ENCODE measurements at places on chromosomes 3 and 15.
A peak's percentile ranks its signal among the peaks of the same experiment; 100 is the strongest.

GRCh38 chr3:40057786-40058185, 248.4 kb downstream of the MYRIP start:
- DNase-seq: no peak
- no peak overlapping the region for H3K4me3 ChIP-seq
- no peak overlapping the region for H3K27ac ChIP-seq
- H3K4me1 ChIP-seq: no peaks in the 10 kb centered on the region

DNA sequence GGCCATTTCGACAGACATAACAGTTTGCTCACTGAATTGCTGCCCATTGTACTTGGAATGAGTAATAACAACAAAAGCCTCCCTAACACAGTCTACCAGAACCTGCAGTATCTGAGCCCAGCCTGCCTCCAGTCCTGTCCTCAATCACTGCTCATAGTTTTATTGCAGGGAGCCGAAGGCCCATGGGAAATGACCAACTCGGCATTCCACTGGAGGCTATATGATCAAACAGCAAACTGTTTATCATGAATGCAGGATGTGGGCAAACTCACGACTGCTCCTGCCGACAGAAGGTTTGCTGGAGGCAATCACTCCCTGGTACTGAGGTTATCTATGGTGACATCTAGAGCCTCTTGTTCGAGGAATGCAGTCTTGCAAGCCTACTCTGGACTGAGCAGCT, 46.3 kb downstream of the LSM3 start:
- H3K4me1 ChIP-seq: peaks cover 30% of the 10 kb centered on the region
- H3K27me3 ChIP-seq: peaks cover 10% of the 10 kb centered on the region
- H3K27ac ChIP-seq: no peak overlapping the region
- H3K4me3 ChIP-seq: no peak overlapping the region

DNA sequence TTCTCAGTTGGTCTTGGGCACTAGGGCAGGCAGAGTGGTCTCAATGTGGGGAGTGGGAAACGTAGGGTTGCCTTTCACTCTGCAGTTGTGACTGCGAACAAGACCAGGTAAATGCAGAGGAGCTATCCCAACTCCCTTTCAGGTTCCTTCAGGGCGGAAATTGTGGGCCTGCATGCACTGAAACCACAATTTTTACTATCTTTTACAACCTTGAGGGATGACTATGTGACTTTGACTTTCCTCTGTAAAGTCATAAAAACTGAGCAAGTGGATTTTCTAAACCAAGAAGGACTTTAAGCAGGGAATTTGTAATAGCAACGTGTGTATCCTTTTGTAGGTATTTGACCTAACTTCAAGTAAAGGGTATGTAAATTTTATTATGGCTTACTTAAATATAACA, 171.4 kb upstream of the CADPS start:
- no peak for DNase-seq
- H3K27ac ChIP-seq: peak overlapping the region; percentile 39
- no peak overlapping the region for H3K4me3 ChIP-seq
- no peaks in the 10 kb centered on the region for H3K27me3 ChIP-seq
- H3K4me1 ChIP-seq: peaks cover 28% of the 10 kb centered on the region
- peaks cover 6% of the 10 kb centered on the region for H3K36me3 ChIP-seq

GRCh38 chr15:22903961-22904534, 65.6 kb downstream of the NIPA2 start:
- H3K36me3 ChIP-seq: peaks cover 46% of the 10 kb centered on the region
- H3K4me1 ChIP-seq: no peaks in the 10 kb centered on the region
- H3K4me3 ChIP-seq: no peak overlapping the region
- no peak for DNase-seq
- H3K27ac ChIP-seq: no peak overlapping the region
- H3K27me3 ChIP-seq: no peaks in the 10 kb centered on the region

GRCh38 chr3:13290941-13291340, 129.2 kb downstream of the NUP210 start:
- no peaks in the 10 kb centered on the region for H3K27me3 ChIP-seq
- H3K4me3 ChIP-seq: no peak overlapping the region
- H3K4me1 ChIP-seq: peaks cover 15% of the 10 kb centered on the region
- DNase-seq: no peak

GRCh38 chr3:55330355-55330754, 156.8 kb downstream of the WNT5A start:
- H3K27me3 ChIP-seq: peaks cover 4% of the 10 kb centered on the region
- H3K4me1 ChIP-seq: peaks cover 13% of the 10 kb centered on the region
- no peak overlapping the region for H3K4me3 ChIP-seq
- H3K27ac ChIP-seq: no peak overlapping the region
- H3K36me3 ChIP-seq: no peaks in the 10 kb centered on the region
- no peak for DNase-seq

GRCh38 chr3:25817638-25818037, 27.7 kb downstream of the OXSM start:
- H3K27me3 ChIP-seq: no peaks in the 10 kb centered on the region
- DNase-seq: no peak
- H3K4me3 ChIP-seq: no peak overlapping the region
- H3K27ac ChIP-seq: no peak overlapping the region
- peaks cover 19% of the 10 kb centered on the region for H3K4me1 ChIP-seq

DNA sequence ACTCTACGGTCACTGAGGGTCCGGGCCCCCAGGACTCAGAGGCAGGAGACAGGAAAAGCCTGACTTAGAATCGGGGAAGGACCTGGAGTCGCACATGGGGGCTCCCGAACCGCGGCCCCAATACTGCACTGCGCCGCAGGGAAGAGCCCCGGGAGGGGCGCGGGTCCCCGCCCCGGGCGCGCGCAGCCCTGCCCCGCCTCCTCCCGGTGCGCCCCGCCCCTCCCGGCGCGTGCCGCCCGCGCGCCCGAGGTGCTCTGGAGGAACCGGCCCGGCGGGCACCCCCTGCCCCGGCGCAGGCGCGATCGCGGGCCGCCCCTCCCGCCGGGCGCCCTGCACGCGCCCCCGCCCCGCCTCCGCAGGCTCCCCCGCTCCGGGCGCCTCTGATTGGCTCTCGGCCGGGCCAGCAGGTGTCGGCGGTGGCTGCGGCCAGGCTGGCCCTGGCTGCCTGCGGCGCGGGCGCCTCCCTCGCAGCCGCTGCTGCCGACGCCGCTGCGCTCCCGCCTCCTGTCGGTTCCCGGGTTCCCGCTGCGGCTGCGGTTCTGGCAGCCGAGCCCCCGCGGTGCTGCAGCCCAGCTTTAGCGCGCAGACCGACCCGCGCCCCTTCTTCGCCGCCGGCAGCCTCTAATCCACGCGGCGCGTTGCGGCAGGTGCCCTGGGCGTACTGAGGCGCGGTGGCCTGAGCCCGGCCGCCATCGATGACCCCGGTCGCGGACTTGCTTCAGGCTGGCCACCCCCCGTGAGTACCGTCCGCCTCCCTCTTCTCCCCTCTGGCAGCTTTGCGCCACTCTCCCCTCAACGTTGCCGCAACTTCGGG, at the start of gene MYRIP:
TSS of gene MYRIP (plus strand) at position 429 of the 814 bp plus-strand sequence. CDS start 91,208 bp downstream, outside the sequence.
- H3K4me3 ChIP-seq: peak within 1 kb of the TSS; percentile 93
- H3K27me3 ChIP-seq: peaks cover 71% of the 10 kb centered on the region
- H3K4me1 ChIP-seq: peaks cover 26% of the 10 kb centered on the region
- peak; percentile 76 for DNase-seq
- peak within 1 kb of the TSS; percentile 61 for H3K27ac ChIP-seq

DNA sequence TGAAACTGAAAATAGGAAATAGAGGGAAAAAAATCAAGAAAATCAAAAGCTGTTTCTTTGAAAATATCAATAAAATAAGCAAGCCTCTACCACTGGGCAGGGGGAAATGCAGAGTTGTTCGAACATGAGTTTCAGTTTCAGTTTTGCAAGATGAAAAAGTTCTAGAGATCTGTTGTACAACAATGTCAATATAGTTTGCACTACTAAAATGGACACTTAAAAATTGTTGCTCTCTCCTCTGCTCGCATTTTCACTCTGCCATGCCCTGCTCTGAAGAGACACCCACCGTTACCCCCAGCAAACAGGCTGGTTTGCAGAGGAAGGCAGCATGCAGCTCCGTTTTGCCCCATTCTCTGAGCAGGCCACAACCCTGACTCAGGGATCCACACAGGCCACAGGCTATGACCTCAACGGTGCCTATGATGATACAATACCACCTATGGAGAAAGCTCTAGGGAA, 64.5 kb downstream of the ZNF148 start:
- no peaks in the 10 kb centered on the region for H3K27me3 ChIP-seq
- 0 out of 2 replicates have a peak overlapping the region, but pooled peaks have one; percentile 39 for H3K27ac ChIP-seq
- no peaks in the 10 kb centered on the region for H3K4me1 ChIP-seq
- DNase-seq: no peak
- H3K36me3 ChIP-seq: peaks cover 16% of the 10 kb centered on the region
- no peak overlapping the region for H3K4me3 ChIP-seq

DNA sequence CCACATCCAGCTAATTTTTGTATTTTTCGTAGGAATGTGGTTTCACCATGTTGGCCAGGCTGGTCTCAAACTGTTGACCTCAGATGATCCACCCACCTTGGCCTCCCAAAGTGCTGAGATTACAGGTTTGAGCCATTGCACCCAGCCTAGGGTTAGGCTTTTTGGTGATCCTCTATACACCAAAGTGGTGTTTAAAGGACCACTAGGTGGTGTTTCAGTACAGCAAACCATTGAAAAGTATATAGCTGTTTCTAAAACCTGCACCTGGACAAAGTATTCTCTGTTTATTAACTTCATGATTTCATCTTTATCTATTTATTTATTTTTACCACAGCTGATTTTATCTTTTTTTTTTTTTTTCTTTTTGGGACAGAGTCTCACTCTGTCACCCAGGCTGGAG, 68.4 kb downstream of the MINDY2 start:
- DNase-seq: no peak
- H3K36me3 ChIP-seq: 0 out of 2 replicates have a peak, but pooled peaks cover 3% of the 10 kb centered on the region
- no peak overlapping the region for H3K27ac ChIP-seq
- no peak overlapping the region for H3K4me3 ChIP-seq

GRCh38 chr3:46089237-46090011, 62.1 kb upstream of the XCR1 start:
- H3K36me3 ChIP-seq: no peaks in the 10 kb centered on the region
- no peak for DNase-seq
- H3K4me1 ChIP-seq: peaks cover 3% of the 10 kb centered on the region
- H3K27ac ChIP-seq: no peak overlapping the region

DNA sequence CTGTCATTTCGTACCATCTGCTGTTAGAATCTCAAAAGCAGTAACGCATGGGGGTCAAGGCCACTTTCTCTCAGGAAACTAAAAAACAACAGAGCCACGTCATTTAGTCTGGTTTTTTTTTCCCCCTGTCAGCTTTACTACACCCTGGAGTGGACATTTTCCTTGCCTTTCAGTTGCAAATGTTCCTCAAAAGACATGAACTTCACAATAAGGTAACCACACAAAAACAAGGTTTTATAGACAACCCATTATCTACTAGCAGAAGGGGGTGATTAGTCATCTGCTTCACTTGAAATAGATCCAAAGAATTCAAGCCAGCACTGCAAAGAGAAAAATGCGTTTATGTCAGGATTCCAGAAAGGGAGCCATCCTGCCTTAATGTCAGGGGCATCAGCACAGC, 171.8 kb upstream of the CDIN1 start:
- no peak for DNase-seq
- H3K4me1 ChIP-seq: peaks cover 48% of the 10 kb centered on the region
- H3K27ac ChIP-seq: peak overlapping the region; percentile 92
- H3K27me3 ChIP-seq: no peaks in the 10 kb centered on the region

DNA sequence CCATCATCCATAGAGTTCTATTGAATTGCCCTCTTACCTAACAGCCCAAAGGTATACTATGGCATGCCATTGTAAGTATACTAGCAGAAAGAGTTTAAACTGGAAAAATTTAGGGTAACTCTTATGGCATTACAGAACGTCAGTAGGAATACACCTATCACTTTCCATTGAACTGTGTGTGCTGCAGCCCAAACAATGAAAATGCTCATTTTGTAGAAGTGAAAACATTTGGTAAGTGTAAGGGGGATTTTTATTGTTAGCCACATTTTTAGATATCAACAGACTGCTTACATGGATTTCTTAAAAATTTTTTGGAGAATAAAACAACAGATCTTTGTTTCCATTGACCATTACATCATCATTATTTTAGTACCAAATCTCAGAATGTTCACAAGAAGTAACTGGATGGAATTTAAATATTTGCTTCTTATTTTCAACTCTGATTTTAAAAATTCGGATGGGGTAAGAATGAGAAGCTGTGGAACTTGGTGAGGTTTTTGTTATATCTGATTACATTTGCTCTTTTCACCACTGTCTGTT, 245.9 kb downstream of the UBE2E2 start:
- H3K36me3 ChIP-seq: no peaks in the 10 kb centered on the region
- H3K4me1 ChIP-seq: peaks cover 17% of the 10 kb centered on the region
- DNase-seq: no peak
- H3K4me3 ChIP-seq: no peak overlapping the region
- no peaks in the 10 kb centered on the region for H3K27me3 ChIP-seq

DNA sequence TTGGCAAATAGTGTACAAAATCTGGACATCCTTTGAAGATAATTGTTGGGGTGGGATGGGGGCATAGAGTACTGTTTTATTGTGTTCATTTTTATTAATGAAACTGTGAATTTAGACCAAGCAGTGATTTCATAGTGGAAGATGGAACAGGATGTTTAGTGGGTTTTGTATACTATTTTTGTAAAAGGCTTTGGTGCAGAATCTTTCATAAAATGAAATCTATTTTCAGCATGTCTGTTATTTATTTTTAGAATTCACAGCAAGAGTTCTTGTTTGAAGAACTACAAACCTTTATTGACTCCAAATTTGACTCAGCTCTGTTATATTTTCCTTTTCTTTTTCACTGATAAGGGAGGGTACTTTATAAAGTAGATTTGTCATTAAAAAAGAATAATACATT, 145.4 kb downstream of the AKAP13 start:
- H3K4me3 ChIP-seq: no peak overlapping the region
- no peak overlapping the region for H3K27ac ChIP-seq
- no peak for DNase-seq
- H3K27me3 ChIP-seq: no peaks in the 10 kb centered on the region
- H3K4me1 ChIP-seq: peaks cover 23% of the 10 kb centered on the region

DNA sequence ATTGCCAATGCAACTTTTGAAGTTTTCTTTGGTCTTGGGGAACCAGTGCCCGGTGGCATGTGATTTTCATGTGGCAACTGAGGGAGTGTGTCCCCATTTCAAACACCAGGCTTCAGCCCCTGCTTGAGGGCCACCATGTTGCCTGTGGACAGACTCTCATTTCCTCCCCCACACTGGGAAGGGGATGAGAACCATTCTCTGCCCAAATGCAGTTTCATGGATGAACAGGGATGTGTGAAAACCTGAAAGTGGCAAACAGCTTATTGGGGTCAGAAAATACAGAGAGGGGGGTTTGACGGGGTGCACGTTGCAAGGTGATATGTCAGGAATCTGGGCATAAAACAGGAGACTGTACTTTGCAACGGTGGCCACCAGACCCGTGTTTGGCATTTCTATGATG, 6.3 kb downstream of the FAM107A start:
- H3K27ac ChIP-seq: no peak overlapping the region
- no peak overlapping the region for H3K4me3 ChIP-seq
- no peak for DNase-seq

GRCh38 chr3:64414043-64414442, 188.8 kb upstream of the PRICKLE2 start:
- no peak for DNase-seq
- no peak overlapping the region for H3K4me3 ChIP-seq
- no peaks in the 10 kb centered on the region for H3K36me3 ChIP-seq
- no peaks in the 10 kb centered on the region for H3K27me3 ChIP-seq
- no peak overlapping the region for H3K27ac ChIP-seq

GRCh38 chr3:119551598-119551997, 7.8 kb downstream of the CD80 start:
- H3K4me1 ChIP-seq: peaks cover 12% of the 10 kb centered on the region
- H3K4me3 ChIP-seq: no peak overlapping the region
- no peaks in the 10 kb centered on the region for H3K27me3 ChIP-seq
- DNase-seq: no peak

GRCh38 chr3:11718637-11719405, 75.1 kb upstream of the VGLL4 start:
- peak overlapping the region; percentile 93 for H3K4me3 ChIP-seq
- H3K27ac ChIP-seq: peak overlapping the region; percentile 65
